ENCODE measurements at places on chromosomes 3 and 15.
A peak's percentile ranks its signal among the peaks of the same experiment; 100 is the strongest.

DNA sequence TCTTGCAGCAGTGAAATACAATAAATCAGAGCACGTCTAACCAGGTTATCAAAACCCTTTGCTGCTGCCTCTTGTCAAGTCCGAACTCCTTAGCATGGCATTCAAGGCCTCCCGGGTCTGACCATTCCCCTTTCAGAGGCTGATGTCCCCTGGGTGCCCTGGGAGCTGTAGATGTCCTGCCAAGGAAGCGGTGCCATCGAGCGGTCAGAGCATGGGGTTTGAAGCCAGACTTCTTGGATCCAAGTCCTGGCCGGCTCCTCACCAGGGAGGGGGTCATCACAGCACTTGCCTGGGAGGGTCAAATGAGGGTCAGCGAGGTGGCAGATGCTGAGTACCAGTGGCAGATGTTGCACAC, 496 bp downstream of the TF start:
- no peak for DNase-seq

DNA sequence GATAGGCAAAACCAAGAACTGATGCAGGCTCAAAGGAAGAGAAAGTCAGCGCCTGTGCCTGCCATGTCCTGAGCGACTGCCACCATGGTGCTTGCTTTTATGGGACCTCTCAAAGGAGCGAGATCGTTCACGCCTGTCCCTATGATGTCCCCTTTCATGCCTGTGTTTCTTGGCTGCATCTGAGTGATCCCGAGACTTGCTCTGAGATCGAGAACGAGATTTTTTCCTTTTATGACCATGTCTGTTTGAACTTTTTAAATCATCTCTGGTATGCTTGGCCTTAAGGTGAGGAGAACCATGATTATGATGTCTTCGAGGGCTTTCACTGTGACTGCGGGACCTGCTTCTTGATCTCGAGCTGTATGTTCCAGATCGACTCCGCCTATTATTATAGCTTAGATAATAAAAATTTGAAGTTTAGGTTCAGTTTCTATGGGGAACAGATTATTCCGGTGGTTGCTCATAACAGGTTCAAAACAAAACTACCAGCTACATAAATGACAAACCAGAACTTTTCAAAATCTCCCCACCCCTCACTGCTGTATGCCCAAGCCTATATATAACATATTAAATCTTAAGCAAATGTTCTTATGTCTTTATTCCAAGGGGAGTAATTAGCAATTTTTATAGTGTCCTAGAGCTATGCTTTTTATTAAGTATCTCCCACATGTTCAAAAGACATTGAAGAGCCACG, 11.6 kb downstream of the CCNL1 start:
- DNase-seq = no peak

DNA sequence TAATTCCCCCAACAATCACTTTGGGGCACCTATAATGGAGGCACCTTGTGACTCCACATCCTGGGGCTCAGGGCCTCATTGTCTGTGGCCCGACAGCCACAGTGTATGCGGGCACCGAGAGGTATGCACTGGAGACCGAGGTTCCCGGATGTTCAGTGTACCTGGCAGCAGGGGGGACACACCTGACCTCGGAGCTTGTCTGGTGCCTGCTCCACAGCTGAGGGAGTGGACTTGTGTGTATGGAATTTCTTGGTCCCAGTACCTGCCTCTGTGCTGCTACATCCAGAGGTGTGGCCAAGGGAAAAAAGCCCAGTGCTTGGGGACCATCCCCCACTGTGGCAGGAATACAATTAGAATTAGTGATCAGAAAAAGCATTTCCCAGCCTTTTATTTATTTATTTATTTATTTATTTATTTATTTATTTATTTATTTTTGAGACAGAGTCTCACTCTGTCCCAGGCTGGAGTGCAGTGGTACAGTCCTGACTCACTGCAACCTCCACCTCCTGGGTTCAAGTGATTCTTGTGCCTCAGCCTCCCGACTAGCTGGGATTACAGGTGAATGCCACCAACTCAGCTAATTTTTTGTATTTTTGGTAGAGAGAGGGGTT, 8.8 kb upstream of the AEN start:
- DNase-seq = no peak

GRCh38 chr15:98599909-98600691, 48.2 kb upstream of the IGF1R start:
- no peak for DNase-seq

- no peak for DNase-seq
These were observed 26.2 kb downstream of the TM2D3 start for GRCh38 chr15:101625980-101626379.

DNA sequence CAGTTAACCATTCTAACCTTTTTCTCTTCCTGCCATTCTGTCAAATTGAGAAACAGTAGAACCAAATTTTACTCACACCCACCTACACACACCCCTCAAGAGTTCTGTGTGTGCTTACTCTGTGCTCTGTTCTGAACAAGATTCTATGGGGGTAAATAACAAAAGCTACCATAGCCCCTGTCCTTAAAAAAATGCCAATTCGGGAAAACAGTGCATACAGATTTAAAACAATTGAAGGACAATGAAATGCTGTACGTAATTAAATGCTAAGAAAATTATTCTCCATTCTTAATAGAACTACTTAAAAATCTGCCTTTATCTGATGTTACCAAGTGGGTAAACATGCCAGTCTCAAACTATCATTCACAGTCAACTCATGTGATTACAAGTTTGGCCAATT, 1107.5 kb downstream of the TUSC7 start:
- DNase-seq = no peak

DNA sequence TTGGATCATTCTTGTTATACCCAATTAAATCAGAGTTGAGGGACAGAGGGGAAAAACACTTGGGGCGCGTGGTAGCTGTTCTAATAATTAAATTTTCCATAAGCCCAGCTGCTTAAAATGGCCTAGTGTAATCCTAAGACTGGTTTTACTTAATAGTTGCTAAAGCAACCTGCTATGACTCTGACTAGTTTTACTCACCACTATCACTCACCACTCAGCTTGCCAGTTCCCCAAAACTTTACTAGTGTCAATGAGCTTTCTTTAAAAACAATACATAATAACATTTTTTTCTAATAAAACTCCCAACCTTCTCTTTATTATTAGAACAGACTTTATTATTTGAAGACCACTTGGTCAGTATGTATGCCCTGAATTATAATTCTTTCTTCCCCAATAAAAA, 49.6 kb downstream of the ECT2 start:
- DNase-seq = no peak

DNA sequence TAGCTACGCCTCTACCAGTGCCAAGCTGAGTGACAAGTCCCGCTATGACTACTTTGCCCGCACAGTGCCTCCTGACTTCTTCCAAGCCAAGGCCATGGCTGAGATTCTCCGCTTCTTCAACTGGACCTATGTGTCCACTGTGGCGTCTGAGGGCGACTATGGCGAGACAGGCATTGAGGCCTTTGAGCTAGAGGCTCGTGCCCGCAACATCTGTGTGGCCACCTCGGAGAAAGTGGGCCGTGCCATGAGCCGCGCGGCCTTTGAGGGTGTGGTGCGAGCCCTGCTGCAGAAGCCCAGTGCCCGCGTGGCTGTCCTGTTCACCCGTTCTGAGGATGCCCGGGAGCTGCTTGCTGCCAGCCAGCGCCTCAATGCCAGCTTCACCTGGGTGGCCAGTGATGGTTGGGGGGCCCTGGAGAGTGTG, 5.7 kb downstream of the GRM2 start:
- no peak for DNase-seq

GRCh38 chr15:75538376-75538775, 40.7 kb downstream of the PTPN9 start:
- no peak for DNase-seq

GRCh38 chr3:99776516-99777209, 41.0 kb upstream of the CMSS1 start:
- DNase-seq = no peak

DNA sequence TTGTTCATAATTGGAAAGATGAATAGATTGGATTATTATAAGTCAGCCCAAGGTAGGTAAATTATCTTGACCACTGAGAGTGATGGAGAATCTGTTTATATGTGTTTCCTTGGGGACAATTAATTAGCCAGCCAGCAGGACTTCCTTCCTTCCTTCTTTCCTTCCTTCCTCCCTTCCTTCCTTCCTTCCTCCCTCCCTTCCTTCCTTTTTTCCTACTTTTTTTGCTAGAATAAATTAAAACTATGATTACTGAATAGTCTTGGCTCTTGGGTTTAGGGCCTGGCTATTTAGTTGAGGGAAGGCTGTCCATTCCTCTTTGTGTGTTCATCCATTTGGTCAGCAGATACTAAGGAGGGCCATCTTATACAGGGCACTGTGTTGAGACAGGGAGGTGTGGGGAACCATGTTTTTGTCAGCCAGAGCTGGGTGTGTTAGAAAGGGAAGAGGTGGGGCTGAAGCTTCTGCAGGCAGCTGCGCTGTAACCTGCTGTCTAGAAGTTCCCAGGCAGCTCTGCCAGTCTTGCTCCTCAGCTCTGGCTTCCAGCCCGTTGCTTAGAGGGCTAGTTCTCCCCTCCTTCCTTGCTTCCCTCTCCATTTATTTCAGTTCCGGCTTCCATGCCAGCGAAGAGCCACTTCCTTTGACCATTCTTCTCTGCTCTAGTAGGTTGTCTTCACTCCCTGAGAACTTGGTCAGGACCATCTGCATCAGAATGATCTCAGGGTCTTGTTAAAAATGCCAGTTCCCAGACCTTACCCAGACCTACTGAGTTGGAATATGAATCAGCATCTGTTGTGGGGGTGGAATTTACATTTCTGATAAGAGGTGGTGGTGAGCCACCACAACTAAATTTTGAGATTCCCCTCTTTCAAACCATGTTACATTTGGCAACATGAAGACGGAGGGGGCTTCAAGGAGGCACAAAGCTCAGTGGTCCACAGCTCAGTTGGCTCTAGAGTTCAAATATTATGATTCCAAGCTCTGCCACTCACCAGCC, 113.9 kb downstream of the DGKG start:
- DNase-seq = no peak

GRCh38 chr3:141915766-141916165, 39.3 kb downstream of the ATP1B3 start:
- no peak for DNase-seq

DNA sequence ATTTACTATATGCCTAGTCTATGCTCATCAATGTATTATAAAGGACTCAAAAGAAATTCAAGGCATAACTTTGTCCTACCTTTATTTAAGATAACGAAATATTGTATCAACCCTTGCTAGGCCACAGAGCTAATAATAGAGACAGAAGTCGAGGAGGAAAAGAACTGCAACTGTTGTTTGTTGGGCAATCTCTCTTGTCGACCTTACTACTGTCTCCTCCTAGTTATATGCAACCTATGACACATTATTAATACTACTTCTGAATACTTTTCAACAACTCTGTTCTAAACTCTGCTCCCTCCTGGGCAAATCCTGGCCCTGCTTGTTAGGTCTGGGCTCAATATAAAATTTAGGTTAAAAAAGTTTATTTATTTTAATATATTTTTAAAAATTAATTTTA, 24.6 kb downstream of the SPPL2A start:
- DNase-seq = no peak

- DNase-seq = no peak
These were observed 3.0 kb downstream of the POMGNT2 start for GRCh38 chr3:43102773-43103480.

GRCh38 chr3:21041621-21042020, 709.4 kb downstream of the ZNF385D start:
- no peak for DNase-seq

- no peak for DNase-seq
These were observed 375.5 kb downstream of the UNC13C start for GRCh38 chr15:54353726-54354125.

GRCh38 chr3:127949446-127950055, 34.5 kb downstream of the KBTBD12 start:
- no peak for DNase-seq

DNA sequence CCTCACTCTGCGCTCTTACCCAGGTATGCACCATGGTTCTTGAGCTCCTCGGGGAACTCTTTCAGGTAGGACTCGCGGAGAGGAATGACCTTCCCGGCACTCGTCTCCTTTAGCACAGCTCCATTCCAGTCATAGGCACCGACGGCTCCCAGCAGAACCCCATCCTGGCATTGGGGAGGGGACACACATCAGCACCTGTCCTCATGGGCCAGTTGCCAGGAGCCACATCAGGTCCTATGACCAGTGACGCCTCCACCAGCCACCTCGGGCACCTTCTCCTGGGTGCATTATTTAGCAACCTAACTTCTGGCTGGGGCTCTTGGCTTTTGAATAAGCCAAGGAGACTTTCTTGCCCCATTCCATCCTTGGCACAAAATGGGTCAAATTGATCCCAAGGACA, 61.9 kb downstream of the FEM1B start:
- no peak for DNase-seq

- DNase-seq = no peak
These were observed 349 bp downstream of the PPIB start for GRCh38 chr15:64162478-64162868.

GRCh38 chr15:69958496-69959084, 139.1 kb downstream of the TLE3 start:
- DNase-seq = no peak

DNA sequence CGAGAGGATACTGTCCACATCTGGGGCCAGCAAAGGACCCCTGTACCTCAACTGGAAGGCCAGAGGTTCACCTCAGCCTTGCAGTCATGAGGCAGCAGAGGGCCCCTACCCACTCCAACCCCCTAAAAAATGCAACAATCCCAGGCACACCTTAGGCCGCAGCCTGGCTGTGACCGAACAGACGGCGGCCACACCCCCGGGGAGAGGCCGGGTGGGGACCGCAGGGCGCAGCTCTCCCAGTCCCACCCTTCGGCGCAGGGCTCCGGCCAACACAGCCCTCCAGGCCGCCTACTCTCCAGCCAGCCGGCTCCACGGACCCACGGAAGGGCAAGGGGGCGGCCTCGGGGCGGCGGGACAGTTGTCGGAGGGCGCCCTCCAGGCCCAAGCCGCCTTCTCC, 457 bp upstream of the DNAJA4 start:
- DNase-seq = no peak

- peak; percentile 33 for DNase-seq
These were observed 135.6 kb upstream of the SUCLG2 start for GRCh38 chr3:67790043-67790442.

DNA sequence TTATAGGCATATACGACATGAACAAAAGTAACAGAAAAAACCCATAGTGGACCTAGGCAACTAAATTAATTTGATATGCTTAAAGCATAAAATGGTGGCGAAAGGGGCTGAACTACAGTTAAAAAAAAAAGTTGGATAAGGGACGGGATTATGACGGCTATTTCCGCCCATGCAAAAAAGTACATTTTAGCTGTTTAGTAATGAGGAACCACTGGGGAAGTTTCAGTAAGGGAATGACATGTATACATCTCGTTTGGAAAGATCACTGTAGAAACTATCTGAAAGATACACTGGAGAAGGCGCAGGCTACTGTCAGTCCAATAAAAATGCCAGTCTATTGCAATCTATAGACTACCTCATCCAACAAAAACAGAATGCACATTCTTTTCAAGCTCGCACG, 65.6 kb downstream of the ZNF148 start:
- no peak for DNase-seq

- DNase-seq = no peak
These were observed 71.1 kb downstream of the LRRFIP2 start for GRCh38 chr3:37103103-37103808.

DNA sequence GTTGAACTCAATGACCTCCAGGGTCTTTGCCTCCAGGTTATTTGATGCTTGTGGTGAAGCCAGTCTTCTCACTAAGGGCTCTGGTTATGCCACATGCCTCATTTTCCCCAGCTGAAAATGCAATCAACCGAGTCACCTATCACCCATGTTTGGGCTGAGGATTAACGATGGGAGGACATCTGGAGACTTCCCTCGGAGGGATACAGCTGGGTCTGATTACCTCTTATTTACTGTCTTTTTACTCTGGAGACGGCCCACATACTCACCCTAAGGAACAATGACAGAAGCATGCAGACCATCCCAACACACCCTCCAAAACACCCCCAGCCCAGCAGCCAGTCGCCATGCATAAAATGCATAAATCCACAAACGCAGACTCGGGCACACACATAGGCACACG, 187.4 kb downstream of the OPA1 start:
- no peak for DNase-seq

All from stimulated activated CD4-positive, alpha-beta T cell treated with anti-CD3 and anti-CD28 coated beads, Interleukin-1b, Interleukin-23, amount 100 ng/mL, for 1 hour (primary cell).